Stimulated activated CD4-positive, alpha-beta T cell treated with anti-CD3 and anti-CD28 coated beads, Interleukin-2, amount 100 ng/mL, for 48 hours (primary cell): ENCODE measurements at places on chromosomes 1 and 21.

- no peak for DNase-seq
Measured at GRCh38 chr1:19738076-19738475, 61.6 kb downstream of the TMCO4 start.

DNA sequence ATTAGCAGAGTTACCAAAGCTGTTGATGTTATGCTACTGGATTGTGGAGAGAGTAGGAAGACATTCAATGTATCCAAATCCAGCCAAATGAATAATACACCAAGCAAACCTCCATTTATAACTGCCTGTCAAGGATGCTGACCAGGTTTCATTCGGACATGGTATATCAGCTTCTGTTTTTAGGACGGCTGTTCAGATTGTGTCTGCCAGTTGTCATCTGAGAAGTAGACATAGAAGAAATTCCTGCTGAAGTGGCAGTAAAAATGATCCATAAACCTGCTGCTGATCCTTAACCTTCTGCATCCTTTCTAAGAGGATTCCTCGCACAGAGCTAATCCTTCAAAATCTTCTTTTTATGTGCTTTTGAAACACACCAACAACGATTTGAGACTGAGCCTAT is 663.6 kb upstream of the PLXNA2 start:
- no peak for DNase-seq

DNA sequence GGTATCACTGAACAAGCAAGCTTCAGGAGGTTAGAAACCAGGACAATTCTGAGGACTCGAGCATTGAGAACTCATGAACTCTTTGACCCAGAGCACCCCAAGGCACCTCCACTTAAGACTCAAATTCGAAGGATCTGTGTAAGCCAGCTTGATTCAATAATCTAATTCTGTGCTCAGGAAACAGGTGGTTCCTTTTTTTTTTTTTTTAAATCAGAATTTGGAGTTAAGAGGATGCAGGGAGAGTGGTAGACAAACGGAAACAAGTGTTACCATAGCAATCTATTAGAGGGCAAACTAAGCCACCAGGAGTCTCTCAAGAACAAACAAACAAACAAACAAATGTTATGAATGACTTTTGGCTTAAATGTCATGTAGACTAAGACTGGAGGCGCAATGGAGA is 53.8 kb upstream of the DPH5 start:
- DNase-seq = no peak

GRCh38 chr1:225849925-225850324 is 32.3 kb downstream of the TMEM63A start:
- DNase-seq = no peak

- DNase-seq = no peak
Measured at GRCh38 chr1:51101976-51102375, at the start of gene C1orf185. Gene C1orf185 (plus strand): TSS chr1:51102228. CDS start chr1:51102234, 6 bp downstream.

DNA sequence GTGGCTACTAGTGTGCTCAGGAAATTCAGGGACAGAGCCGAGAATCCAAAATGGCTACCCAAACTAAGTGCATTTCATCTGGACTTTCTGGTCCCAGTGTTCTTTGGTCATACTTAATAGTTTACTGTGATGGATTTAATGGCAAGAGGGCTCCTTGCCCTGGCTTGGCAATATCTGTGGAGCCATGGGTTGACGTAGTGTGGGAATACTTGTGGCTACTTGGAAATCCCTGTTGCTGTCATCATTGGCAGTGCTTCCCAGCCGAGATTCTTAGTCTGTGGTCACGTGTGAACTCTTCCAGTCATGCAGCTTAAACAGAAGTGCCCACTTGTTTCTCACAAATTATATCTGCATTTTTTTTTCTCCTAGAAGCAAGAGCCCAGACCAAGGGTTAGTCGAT is 198.9 kb downstream of the HS2ST1 start:
- DNase-seq = no peak

GRCh38 chr21:43979654-43980053 is 32.5 kb upstream of the TRAPPC10 start:
- no peak for DNase-seq

GRCh38 chr1:86419277-86419903 is 4.6 kb upstream of the CLCA2 start:
- no peak for DNase-seq

GRCh38 chr1:65417729-65418128 is 2.7 kb upstream of the LEPR start:
- no peak for DNase-seq

DNA sequence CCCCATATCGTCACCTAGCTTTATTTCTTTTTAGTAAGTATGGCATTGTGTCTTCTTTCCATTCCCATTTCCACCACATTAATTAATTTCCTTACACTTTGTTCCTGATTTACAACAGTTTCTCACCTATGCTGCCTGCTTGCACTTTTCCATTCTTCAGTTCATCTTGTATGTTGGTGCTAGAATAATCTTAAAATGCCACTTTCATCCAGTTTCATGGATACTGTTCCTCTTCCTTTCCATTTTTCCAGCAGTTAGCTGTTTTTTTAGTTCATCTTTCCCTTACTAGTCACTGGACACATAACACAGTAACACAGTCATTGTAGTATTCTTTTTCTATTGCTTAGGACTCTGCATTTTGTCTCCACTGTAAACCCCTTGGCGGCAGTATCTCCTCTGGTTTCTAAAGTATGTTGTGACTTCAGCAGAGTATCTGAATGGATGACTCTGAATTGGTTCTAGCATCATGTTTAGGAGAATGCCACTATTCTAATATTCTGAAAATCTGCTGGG is 2.1 kb downstream of the CDC7 start:
- DNase-seq = no peak

- DNase-seq = peak; percentile 54
Measured at GRCh38 chr1:157170677-157171515, 32.7 kb upstream of the ETV3 start.

GRCh38 chr1:245169376-245169775 is 14.6 kb downstream of the KIF26B start:
- DNase-seq = no peak

DNA sequence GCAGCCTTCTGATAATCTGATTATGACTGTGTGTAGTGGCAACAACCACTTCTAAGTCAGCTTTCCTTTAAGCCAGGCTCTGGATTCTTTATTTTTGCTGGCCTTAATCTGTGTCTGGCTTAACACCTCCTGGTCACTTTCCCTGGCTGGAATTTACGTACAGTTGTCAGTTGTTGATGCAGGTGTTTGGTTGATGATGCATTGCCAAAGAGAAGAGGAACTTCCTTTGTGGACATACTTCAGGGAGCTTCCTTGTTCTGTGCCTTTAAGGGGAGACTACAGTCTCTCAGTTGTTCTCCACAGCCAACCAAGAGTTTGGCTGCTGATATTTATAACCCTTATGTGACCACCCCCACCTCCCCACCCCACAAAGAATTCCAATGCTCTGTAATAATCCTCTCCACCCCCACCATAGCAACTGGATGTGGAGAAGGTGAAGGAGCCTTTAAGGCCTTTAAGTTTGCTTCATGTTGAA is 96.0 kb upstream of the BMP8A start:
- no peak for DNase-seq

DNA sequence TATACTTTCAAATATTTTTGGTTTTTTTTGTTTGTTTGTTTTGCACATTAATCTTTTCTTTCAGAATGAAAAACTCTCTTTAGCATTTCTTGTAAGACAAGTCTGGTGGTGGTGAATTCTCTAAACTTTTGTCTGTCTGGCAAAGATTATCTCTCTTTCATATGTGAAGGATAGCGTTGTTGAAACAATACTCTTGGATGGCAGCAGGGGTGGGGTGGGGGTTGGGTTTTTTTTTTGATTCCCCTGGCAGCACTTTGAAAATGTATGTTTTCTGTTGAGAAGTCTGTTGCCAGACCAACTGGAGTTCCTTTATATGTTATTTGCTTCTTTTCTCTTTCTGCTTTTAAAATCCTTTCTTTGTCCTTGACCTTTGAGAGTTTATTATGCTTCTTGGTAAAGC is 160.2 kb downstream of the VAV3 start:
- no peak for DNase-seq
